Activated CD4-positive, CD25-positive, alpha-beta regulatory T cell treated with anti-CD3 and anti-CD28 coated beads, Interleukin-2, amount 50 U/mL, for 16 hours (primary cell): ENCODE measurements at places on chromosomes 11 and 22.

DNA sequence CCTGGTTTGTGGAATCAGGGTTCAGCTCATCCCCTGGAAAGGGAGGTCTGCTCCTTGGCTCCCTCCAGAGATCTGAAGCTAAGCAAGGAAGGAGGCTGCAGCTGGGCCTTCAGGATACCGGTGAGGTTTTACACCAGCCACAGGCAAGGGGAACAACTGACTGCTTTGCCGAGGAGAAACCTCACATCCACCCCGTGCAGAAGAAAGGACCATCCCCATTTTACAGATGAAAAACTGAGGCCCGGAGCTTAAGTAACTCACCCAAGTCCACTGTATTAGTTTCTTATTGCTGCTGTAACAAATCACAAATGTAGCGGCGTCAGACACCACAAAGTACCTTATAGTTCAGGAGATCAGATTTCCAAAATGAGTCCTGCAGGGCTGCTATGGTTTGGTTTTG, 173.7 kb downstream of the MN1 start:
- no peak for DNase-seq

GRCh38 chr11:106152013-106152412, 74.6 kb downstream of the AASDHPPT start:
- DNase-seq, result no peak

DNA sequence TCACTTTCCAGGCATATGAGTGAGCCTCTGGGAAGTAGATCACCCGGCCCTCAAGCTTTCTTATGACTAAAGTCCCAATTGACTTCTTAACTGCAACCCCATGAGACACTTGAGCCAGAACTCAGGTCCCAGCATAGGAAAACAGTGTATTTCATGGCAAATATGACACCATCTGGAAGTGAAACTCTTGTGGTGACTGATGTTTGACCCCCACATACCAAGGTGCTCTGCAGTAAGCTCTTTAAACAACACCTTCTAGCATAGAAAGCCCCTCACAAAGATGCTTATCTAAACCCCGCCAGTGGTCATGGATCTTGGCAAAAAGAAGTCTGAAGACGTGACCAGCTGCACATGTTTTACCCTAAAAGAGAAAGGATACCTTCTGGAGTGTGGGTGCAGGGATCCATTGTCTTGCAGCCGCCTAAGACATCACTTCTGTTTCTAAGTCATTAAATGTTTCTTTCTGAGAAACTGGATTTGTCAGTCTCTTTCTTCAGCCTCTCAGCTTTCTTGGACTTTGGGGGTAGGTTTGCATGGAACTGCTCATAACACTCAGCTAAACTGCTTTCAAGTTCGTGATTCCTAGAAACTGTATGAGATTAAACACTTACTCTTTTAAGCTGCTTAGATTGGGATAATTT, 7.4 kb upstream of the PELI3 start:
- no peak for DNase-seq

GRCh38 chr11:119205574-119206510, at the start of gene CBL:
Gene CBL (plus strand): TSS chr11:119206339. CDS start chr11:119206418, 79 bp downstream.
- DNase-seq, result peak; percentile 96

DNA sequence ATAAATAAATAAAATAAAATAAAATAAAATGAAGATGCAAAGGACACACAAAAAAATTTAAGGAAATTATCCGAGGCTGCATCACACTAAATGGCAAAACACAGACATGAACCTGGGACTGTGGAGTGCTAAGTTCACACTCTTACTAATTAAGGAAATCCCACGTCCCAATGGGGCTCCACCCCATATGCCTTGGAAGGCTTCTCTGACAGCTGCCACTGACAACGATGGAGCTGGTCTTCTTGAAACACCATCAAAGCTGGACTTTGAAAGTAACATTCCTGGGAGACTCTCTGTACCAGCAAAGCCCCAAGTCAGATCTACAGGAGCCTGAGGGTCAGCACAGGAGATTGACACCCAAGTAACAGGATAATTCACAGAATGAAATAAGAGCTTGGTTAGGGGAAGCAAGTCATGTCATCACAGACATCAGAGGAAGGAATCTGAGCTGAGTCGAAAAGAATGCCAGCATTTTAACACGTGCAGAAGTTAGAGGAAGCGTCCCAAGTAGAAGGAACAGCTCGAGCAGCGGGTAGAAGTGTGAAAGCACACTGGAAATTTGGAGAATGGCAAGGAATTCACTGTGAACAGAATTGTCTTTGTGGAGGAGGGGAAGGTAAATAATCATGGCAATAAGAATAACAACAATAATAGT, 13.8 kb downstream of the TPST2 start:
- DNase-seq, result no peak

DNA sequence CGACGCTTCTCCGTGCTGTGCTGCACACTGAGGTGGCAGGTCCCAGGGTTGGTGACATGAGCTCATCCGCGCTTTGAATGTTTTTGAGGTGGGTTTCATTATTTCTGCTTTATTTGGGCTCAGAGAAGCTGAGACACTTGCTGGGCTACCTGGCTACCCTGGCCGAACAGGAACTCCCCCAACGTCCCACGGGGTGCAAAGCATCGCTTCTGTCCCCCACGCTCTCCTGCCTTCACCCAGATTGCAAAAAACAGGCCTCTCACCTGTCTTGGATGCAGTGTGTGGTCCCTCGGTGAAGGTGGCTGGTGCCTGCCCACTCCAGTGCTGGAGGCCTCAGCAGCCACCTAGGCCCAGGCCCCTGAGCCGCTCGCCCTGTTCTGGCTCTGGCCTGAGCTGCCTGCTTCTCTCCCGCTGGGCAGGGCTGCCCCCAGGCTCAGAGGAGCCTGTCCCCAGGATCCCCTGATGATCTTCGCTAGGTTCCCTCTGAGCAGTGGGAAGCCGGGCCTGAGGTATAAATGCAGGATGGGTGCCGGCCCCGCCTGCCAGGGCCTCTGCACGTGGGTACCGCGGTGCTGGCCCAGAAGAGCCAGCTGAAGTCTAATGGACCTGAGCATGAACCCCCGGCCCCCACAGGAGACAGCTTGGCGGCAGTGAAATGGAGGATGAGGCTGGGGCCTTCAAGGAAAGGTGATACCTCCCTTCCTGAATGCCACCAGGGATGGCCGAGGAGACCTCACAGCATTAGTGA, 15.8 kb upstream of the MRGPRD start:
- no peak for DNase-seq

DNA sequence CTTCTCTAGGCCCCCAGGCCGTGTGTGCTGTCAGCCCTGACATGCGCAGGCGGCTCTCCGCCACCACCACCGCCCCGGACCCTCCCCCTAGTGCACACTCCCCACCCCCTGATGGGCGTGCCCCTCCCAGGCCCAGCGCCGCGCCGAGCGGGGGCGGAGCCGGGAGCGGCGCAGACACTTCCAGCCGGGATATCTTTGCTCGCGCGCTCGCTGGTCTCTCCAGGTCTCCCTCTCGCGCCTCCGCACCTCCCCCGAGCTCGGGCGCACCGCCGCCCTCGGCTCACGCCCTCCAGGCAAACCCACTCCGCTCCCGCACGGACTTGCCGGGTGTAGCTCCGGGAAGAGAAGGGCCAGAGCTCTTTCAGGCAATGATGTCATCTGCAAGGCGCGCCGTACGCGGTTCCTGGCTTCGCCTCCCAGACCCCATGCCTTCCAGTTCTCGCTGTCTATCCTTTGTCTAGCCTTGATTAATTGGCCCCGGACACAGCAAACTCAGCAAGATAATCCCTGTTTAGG, at the start of gene SCN3B:
Gene SCN3B, minus strand, starts transcription at position 59 of the 516 bp plus-strand sequence. CDS start 823 bp downstream, outside the sequence.
- no peak for DNase-seq

- DNase-seq, result no peak
Measured at GRCh38 chr11:27721264-27722116, 21.2 kb upstream of the BDNF start.

DNA sequence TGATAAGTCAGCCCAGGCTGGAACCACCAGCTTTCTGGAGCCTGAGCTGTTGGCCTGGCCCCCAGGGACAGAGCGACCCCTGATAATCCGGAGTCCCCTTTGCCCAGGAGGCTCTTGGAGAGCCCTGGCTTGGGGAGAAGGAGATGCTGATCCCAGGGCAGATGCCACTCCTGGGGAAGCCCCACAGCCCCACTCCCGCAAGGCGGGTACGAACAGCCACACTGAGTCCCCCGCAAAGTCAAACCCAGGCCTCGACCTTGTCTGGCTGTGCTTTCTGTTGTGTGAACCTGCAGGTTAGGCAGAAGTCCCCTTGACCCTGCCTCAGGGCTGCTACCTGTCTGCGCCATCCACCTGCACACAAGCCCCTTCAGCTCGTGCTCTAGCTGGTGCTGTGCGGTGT, 108.0 kb downstream of the KCNQ1OT1 start:
- DNase-seq, result no peak

DNA sequence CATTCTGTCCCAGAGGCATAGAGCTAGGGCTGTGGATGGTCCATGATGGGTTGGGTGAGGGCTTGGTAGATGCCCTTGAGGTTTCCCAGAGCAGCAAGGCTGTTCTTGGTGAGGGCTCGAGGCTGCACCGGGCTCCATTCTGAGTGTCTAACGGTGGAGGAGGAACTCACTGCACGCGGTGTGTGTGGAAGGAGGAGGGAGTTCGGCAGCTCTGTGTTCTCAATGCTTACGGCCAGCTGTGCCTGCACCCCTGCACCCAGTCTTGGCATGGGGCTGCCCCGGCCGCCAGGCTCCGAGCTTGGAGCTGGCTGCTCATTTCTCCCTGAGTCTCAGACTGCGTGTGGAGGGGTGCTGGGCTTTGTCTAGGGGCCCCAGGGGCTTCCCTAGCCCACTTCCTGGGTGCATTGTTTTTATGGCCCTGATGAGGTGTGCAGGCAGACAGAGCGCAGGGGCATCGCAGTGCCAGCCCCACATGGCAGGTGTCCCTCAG, 1247.1 kb downstream of the BRD1 start:
- no peak for DNase-seq

DNA sequence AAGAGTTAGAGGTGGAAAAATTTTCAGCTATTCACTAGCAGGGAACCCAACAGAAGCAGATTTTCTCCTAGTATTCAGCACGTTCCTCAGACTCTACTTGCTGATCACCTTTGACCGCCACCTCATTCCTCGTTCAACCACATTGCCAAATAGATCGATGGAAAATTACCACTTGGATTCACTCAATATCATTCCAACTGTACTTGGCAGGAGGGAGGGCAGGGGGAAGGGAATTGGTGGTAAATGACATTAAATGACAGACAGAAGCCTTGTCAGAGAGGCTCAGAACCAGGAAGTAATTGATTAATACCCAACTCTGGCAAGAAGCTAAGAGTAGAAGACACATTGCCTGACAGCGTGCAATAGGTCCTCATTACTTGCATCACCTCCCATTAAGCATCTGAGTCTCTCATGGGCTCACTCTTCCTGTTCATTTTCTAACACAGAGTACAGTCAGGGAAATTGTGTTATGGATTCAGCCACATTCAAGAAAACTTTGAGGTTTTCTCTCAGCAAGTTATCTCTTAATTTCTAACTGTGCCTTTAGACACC, 240.5 kb upstream of the FAT3 start:
- no peak for DNase-seq

DNA sequence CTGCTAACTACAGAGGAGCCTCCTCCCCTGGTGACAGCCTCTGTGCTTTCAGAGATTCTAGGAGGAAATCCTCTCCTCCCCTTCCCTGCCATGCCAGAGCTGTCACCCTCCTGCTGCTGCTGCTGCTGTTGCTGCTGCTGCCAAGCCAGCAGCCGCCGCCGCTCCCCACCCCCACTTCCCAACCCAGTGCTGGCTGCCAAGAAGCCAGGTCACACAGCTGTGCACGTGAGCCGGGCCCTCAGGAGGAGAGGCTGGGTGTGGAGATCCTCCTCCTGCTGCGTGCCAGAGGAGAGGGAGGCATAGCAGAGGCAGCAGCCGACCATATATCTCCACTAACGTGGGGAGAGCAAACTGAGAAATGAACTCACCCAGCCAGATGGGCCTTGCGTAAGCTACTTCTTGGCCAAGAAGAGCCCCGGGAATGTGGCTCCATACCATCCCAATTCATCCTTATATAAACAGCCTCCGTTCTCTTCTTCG, 12.4 kb downstream of the CRY2 start:
- no peak for DNase-seq

- no peak for DNase-seq
Measured at GRCh38 chr11:130269326-130269943, 45.3 kb downstream of the ZBTB44 start.

DNA sequence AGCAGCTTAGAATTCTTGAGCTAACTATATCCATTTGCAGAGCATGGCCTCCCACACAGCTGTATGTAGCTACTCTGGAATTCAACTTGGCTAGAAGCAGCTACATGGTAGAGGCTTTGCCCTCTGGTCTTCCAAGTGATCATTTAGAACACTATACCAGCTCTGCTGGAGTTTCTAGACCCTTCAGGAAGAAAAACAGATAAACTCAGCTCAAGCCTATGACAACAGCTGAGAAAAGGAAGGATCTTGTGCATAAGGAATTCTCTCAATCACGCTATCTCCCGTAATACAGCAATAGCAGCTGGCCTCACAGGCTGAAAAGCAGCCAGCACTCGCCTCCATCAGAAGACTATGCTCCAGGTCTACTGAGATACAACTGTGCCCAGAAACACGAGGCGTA, 50.6 kb upstream of the APOA1 start:
- DNase-seq, result no peak

DNA sequence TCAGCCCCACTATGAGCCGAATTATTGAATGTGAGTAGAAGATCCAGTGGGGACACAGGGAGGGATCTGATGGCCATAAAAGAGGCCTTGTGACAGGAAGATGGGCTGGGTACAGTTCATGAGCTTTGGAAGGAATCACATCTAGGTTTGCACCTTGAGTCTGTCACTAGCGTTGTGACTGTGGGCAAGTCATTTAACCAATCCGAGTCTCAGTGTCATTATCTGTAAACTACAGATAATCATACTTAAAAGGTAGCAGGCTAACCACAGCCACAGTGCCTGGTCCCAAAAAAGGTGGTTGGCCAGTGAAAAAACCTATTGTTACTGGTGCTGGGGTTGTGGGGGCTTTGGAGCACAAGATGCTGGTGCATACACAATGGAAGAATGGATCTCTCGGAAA, 3.8 kb downstream of the HEPN1 start:
- no peak for DNase-seq

DNA sequence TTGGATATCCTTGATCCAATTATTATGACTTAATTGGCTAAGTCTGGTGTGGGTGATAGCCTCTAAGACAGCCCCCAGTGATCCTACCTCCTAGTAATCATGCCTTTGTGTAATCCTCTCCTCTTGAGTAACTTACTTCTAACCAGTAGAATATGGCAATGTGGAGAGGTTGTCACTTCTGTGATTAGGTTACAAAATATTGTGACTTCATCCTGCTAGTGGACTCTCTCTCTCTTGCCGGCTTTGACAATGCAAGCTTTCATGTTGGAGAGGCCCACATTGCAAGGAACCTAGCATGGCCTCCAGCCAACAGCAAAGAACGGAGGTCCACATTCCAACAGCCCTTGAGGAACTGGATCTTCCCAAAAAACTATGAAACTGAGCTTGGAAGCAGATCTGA, 19.5 kb downstream of the YPEL4 start:
- DNase-seq, result no peak

GRCh38 chr11:106695506-106695905, 322.8 kb downstream of the GUCY1A2 start:
- no peak for DNase-seq

GRCh38 chr11:789943-790342, at the start of gene CEND1:
Gene CEND1 (minus strand): TSS chr11:790090. CDS start chr11:788576, 1,514 bp downstream.
- no peak for DNase-seq

GRCh38 chr11:109641549-109641948, 219.6 kb downstream of the C11orf87 start:
- DNase-seq, result no peak
